ENCODE measurements at places on chromosomes 2 and 18.
A peak's percentile ranks its signal among the peaks of the same experiment; 100 is the strongest.

DNA sequence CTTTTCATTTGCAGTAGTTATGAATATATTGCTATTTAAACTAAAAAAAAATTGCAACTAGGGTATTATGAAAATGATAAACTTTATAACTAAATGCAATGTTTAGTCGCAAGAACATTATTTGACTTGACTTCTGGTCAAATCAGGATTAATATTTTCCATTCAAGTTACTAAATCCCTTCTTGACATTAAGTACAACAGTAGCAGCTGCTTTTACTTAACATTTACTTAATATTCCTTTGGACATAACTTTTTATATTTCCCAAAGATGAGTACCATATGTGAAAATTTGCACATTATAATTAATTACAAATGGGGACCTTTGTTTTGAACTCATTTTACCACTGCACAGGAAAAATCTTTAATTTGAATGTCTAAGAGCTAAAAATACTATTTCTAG lies 74.0 kb downstream of the PMS1 start:
- DNase-seq = no peak

DNA sequence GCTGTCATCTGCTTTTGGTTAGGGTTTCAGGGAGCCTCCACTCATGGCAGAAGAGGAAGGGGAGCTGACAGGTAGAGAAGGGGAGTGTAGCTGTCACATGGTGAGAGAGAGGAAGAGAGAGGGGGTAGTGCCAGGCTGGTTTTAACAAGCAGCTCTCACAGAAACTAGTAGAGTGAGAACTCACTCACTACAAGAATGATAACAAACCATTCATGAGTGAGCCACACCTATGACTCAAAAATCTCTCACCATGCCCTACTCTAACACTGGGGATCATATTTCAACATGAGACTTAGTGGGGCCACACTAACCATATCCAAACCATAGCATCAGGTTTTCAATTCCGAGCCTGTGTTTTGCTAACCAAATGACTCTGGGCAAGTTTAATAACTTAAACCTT lies 274.9 kb upstream of the VWC2L start:
- DNase-seq = no peak

DNA sequence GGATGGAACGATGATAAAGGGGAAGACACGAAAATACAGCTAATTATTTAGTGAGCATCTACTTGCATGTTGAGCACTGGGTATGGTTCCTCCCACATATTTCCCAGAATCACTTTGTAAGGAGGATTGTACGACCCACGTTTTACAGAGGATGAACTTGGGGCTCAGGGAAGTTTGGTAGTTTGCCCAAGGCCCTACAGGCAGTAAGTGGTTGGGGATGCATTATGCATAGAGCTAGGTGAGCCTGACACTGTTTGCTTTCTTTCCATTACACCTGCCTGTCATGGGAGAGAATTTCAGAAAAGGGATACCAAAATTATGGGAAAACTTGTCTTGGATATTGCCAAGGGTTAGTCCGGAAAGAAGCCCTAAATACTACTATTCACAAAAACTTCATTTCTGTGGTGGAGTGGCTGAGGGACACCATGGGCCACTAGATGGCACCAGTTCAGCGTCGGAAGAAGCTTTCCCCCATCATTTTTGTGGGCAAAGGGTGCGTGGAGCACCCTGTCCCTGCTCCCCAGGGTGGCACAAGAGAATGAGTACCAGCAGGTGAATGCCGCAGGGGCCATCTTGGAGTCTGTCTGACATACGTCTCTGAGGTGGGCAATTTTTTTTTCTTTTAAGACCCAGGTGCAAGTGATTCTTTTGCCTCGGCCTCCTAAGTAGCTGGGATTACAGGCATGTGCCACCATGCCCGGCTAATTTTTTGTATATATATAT lies 23.5 kb upstream of the C18orf32 start:
- DNase-seq = peak; percentile 22

GRCh38 chr2:118641711-118642110 lies 205.7 kb downstream of the EN1 start:
- no peak for DNase-seq

DNA sequence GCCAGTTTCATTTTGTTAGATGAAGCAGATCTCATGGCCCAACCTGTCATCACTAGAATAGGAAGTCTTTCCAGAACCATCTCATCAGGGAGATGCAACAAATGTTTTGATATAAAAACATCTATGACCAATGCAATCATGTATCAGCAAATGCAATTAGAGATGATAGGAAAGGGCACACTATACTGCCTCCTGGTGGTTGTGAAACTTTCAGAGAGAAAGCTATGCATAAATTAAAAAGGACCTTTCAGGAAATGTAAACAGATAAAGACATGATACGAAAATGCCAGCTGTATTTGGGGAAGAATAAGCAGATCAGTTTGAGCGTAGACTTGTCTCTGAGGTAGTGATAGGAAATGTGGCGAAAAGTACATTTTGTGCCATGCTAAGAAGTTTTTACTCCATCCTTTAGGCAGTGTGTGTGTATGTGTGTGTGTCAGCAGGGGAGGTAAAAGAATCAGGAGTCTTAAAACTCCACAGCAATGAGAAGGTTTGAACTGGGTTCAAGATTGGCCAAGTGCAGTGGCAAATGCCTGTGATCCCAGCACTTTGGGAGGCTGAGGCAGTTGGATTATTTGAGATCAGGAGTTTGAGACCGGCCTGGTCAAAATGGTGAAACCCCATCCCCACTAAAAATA lies 479.3 kb downstream of the CPS1 start:
- DNase-seq = no peak

- DNase-seq = peak; percentile 50
Observed at GRCh38 chr2:39593439-39594393, 72.0 kb upstream of the TMEM178A start.

DNA sequence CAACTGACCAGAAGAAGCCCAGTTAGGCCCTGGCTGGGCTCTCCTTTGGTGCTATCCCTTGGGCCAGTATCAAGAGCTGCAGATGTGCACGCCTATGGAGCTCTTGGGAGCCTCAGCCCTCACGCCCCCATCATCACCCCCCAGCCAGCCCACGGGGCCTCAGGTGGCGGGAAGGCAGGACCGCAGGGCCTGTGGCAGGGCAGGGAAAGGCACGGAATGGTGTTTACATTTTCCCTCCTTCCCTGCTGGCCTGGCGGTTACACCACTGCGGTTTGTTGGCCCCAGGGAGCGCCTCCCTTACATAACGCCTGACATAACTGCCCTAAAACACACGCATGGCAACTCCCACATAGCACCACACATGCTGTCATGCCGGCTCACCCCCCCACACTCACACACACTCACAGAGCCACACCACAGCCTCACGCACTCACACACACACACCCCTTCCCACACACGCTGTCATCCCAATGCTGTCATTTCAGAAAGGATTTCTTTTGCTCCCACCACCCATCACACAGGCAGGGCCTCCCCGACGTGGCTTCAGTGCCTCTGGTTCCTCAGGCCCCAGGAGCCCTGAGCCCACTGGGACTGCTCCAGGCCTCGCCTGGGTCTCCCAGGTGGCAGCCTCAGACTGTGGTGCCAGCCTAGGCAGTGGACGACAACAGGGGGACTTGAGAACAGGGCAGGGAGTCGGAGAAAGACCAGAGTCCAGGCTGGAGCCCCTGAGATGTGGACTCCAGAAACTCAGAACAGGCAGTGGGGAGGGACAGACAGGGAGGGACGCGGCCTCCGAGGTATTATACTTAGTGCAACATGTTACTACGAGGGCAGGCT lies 15.7 kb downstream of the ZFP36L2 start:
- DNase-seq = no peak
